ENCODE measurements at places on chromosomes 6 and 20. TPM values are rescaled to one million over a fixed set of nuclear protein-coding genes. Genes with fewer than 3 reads are reported as not detected.

Gene ABHD16B
- not detected for polyA plus RNA-seq

Gene C20orf202
- 0.45 TPM for polyA plus RNA-seq

Gene PTK6
- polyA plus RNA-seq: 0.33 TPM

Gene C4A
- 17.0 TPM for polyA plus RNA-seq

Gene RNF39
- 1.5 TPM for polyA plus RNA-seq

Gene DEFB128
- polyA plus RNA-seq: not detected

Gene RAD21L1
- polyA plus RNA-seq: not detected

Gene GATA5
- 7.7 TPM for polyA plus RNA-seq

Gene ALDH8A1
- polyA plus RNA-seq: 32.8 TPM

Gene CFB
- 13.0 TPM for polyA plus RNA-seq

Gene MAS1
- not detected for polyA plus RNA-seq

Gene CFAP206
- polyA plus RNA-seq: 0.37 TPM

Gene UCKL1
- 40.3 TPM for polyA plus RNA-seq

Gene DNAH8
- 0.50 TPM for polyA plus RNA-seq

Gene RAET1G
- 1.5 TPM for polyA plus RNA-seq

Gene EPB41L1
- polyA plus RNA-seq: 66.6 TPM

Gene BCAS4
- polyA plus RNA-seq: 5.6 TPM

GRCh38 chr6:729606-730320 is 36.8 kb upstream of the EXOC2 start:
- DNase-seq: no peak

- DNase-seq: no peak
Observed at GRCh38 chr6:19303383-19303782, 533.8 kb upstream of the ID4 start.

DNA sequence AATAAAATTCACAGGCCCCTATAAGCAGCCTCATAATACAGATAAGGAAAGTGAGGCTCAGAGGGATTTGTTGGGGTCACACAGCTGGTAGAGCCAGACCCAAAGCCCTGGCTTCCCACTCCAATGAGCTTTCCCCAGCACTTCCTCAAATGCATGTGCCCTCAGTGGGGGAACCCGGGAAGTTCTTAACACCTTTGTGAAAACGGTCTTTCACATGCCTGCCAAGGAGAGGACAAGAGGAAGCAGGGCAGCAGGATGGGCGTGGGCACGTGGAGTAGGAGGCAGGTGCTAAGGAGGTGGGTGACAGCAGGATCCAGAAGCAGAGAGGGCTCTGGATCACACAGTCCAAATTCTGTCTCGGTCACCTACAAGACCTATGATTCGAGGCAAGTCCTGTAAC is 598 bp downstream of the PI16 start:
- no peak for DNase-seq

- no peak for DNase-seq
Observed at GRCh38 chr6:90384720-90385119, 88.1 kb upstream of the BACH2 start.

GRCh38 chr6:6582131-6582530 is 6.4 kb upstream of the LY86 start:
- no peak for DNase-seq

DNA sequence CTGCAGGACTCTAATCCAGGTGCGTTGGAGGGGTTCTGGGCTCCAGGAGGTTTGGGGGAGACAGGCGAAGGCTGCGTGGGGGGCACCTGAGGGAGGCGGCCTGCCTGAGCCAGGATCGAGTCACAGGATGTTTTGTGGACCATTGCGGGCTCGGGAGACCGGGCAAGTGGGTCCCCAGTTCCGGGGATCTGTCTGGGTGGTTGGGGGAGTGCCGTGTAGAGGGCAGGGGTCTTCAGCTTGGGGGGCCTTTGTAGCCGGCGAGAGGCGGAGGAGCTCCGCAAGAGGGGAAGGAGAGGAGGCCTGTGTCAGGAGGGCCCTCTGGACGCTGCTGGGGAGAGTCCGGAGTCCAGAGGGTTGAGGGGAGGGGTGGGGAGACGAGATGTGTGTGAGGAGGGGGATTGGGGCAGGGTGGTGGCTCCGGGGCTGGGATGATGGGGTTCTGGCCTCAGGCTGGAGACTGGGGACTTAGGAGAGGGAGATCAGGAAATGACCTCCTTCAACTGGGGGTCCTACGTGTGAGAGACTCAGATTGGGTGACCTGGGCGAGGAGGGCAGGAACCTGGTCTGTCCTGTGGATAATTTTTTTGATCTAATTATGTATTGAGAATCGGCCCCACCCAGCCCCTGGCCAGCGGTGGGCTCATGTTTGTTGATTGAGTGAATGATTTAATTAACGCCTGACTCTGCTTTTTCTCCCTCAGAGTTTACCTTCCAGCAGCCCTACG is 505 bp downstream of the SNAI1 start:
- DNase-seq: no peak

GRCh38 chr6:46509063-46509462 is 17.8 kb upstream of the RCAN2 start:
- no peak for DNase-seq

GRCh38 chr20:24704899-24705298 is 235.5 kb downstream of the SYNDIG1 start:
- no peak for DNase-seq

GRCh38 chr6:40907198-40907701 is 131.8 kb downstream of the UNC5CL start:
- DNase-seq: no peak

- no peak for DNase-seq
Observed at GRCh38 chr6:19934996-19935591, 97.9 kb downstream of the ID4 start.

DNA sequence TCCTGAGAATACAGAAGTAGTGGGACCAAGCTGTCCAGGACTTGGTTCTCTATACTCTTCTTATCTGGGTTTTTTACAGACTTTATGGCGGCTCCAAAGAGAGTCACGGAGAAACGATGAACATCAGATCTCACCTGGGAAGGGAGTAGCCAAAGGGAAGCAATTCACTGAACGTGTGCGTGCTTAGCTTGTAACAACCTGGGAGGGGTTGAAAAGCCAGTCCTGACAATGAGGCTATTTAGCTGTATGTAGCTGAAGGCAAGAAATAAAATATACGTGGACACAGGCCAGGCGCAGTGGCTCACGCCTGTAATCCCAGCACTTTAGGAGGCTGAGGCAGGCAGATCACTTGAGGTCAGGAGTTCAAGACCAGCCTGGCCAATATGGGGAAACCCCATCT is 18.2 kb upstream of the RBL1 start:
- DNase-seq: no peak

DNA sequence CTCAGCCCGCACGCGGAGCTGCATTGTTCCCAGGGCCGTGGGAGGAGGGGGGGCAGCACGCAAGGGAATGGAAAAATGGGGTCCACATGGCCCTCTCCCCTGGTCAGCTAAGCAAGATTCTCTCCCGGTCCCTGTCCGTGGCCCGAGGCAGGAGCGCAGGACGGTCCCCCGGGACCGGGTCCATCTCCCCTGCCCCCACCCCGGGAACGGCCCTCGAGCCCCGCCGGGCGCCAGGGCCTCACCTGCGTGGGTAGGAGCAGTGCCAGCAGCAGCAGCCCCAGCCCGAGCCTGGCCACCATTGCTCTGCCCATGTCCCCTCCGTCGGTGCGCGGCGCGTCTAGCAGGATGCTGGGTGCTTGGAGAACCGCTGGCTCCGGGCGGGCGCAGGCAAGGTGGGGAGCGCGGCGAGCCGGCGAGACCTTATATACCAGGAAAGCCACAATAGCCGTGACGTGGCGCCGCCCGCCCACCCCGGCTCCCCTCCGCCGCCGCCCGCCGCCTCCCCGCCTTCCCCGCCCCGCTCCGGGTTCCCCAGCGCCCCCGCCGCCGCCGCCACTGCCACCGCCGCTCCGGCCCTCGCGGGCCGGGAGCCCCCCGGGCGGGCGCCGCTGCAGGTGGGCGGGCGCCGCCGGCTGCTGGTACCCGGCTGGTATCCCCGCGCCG is at the start of gene CD24:
CD24 (minus strand) TSS at position 394 of the 663 bp plus-strand sequence; CDS start at position 311, 83 bp downstream.
- no peak for DNase-seq

DNA sequence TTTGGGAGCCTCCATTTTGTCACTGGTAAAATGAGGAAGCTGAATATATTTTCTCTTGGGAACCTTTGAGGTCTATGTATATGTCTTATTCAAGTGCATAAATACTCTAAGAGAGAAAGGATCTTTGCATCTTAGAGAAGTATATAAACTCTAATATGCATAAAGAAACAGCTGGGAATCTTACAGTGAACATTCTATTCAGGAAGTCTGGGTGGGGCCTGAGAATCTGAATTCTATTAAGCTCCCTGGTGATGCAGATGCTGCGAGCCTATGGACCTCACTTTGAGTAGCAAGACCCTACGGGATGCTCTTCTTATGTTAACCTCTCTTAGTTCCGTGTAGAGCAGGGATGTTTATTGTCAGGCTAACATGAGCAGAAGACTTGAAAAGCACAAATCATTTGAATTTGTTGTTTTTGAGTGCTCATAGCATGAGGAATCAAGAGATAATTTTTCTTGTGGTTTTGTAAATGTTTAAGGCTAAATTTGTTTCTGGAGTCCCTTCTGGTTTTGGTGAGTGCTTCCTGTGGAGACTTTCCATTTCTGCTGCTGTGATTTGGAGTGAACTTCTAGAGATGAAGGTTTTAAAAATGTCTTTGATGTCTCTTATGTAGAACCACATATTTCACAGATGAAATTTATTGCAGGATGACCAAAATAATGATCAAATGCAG is 281.2 kb upstream of the JAG1 start:
- no peak for DNase-seq
